ENCODE measurements at places on chromosomes 1 and 21. TPM values are rescaled to one million over a fixed set of nuclear protein-coding genes. Genes with fewer than 3 reads are reported as not detected.

DNA sequence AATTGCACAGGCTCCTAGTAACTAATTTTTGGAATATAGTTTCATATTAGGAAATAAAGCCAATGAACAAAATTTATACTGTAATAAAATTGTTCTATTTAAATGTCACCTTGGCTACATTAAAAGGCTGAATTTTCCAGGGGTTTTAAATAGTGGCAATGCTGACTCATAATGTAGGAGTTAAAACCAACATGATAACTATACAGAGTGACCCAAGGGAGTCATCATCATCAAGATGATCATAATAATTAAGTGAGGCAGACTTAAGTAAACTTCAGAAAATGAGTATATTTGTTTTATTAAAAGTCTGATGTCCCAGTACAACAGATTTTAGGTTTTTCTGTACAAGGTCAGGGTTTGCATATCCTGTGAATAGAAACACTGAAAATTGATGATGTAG is 183.4 kb downstream of the PLPPR4 start:
- peak; percentile 22 for DNase-seq

The KRTAP10-5 gene
- polyA plus RNA-seq: not detected

The FAM163A gene
- polyA plus RNA-seq: not detected

DNA sequence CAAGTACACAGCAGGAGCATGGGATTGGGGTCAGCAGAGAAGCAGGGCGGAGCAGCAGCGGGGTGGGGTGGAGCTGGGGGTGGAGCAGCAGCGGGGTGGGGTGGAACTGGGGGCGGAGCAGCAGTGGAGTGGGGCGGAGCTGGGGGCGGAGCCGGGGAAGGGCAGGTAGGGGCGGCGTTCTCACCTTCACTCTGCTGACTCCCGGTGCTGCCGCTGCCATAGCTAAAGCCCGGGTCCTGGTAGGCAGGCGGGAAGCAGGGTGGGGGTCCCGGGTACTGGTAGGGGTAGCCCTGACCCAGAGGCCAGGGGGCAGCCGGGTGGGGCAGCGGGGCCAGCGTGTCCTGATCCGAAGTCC is 6.7 kb downstream of the TAS1R3 start:
- no peak for DNase-seq

- no peak for DNase-seq
Observed at GRCh38 chr1:105655032-105655431, 1401.4 kb upstream of the PRMT6 start.

- peak; percentile 79 for DNase-seq
Observed at GRCh38 chr1:155513300-155513916, 49.2 kb downstream of the ASH1L start.

The CIART gene
- polyA plus RNA-seq: 15.5 TPM

DNA sequence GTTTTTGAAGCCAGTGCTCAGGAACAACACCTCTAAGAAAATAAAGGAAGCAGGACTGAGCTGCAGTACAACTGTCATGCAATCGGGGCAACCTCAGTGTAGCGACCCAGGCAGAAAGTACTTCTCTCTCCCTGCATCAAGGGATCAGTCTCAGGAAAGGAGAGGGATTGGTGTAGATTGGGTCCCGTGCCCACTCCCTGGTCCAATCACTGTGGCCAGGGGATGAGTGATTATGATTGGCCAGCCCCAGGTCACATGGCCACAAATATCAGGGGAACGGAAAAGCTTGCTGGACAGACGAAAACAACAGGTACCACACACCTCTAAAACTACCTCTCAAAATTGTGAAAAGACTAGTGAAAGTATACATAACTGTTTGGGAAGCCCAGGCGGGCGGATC is 136.2 kb upstream of the F3 start:
- DNase-seq: no peak

GRCh38 chr1:24860841-24861240 is 69.2 kb downstream of the RUNX3 start:
- DNase-seq: no peak

- DNase-seq: no peak
Observed at GRCh38 chr1:207977876-207978275, 67.0 kb upstream of the CD34 start.

DNA sequence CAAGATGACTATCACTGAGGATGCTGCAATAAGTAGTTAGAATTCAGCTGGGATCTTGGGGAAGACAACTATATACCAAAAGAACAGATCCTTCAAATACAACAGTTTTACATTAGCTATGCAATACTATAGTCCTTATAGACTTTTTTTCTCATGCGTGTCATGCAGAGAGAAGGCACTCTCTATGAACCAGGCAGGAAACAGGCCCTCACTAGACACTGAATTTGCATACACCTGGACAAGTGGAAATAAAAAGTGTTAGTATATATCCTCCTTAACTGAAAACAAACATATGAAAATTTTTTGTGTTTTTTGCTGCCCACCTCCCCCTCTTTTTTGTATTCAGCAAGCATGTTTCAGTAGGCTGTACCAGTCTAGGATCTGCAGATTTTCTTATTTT is 29.9 kb downstream of the TMCO1 start:
- DNase-seq: no peak

DNA sequence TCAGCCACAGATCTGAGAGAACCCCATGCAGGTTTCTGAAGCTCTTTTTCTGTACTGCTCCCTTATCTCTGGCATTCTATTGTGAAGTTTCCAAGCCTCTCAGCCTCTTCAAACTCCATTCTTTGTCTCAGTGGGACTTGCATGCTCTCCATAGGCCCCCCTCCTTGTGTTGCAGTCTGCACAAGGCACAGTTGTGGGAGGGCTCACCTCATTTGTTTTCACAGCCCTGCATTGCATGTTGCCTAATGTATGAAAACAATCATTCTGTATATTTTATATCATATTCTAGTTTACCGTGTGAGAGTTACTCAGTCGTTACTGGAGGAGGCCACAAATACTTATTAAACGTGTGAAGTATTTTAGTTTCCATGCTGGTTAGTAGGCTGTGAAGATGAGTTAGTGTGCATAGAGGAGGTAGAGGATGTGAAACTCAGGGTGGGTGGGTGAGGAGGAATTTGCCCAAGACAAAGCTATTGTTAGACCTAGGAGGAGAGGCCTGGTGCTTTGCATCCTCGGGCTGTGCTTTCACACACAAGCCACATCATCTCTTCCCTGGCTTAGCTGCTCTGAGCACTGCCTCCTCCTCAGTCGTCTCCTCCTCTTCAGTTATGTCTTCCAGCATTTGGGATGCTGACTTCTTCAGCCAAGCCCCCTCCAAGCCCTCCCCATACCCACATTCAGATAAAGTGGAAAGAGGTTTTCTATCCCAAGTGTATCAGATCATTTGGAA is 7.8 kb upstream of the CHI3L2 start:
- no peak for DNase-seq

The CASQ1 gene
- polyA plus RNA-seq: 0.21 TPM

- DNase-seq: peak; percentile 70
Observed at GRCh38 chr1:98702976-98703375, 41.5 kb downstream of the SNX7 start.

DNA sequence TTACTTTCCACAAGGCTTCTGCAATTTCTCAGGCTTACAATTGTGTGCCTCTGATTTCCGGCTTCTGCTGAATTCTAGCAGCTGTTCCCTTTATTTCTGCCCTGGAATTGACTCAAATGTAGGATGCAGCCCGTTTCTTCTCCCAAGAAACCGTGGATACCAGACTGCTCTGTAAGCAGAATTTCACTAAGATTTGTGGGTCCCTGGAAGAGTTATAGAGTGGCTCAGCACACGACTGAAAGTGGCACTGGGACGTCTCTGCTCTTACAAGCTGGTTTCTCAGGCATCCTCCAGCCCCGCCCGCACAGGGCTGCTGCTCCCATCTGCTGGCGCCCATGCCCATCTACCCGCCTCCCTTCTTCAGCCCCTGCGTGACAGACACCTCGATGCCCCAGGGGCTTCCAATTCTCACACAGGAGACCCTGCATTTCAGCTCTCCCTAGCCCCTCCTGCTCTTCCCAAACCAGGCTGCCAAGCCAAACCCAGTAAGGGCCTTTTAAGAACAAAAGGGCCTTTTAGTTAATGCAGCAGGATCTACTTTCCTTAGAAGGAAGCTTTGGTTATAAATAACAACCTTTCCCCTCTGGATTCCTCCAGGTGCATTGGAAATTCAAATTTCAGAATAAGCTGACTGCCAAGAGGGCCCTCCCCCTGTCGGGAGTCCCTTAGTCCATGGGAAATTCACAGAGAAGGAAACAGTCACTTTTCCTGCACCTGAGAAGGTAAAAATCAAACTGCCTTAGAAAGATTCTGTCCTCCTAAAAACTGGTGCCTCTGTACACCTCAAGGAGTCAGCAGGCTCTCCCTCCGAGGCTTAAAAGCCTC is 45.4 kb upstream of the TENT5B start:
- no peak for DNase-seq

All from IMR-90 (cell line).